ENCODE measurements at places on chromosomes 3 and 15. TPM values are rescaled to one million over a fixed set of nuclear protein-coding genes. Genes with fewer than 3 reads are reported as not detected.

HIGD1A gene
- 95.7 TPM for total RNA-seq

ATP13A5 gene
- total RNA-seq, result not detected

TM4SF1 gene
- 1,077 TPM for total RNA-seq

LRRC31 gene
- not detected for total RNA-seq

SLC28A2 gene
- total RNA-seq, result not detected
